G401 (cell line): ENCODE measurements at places on chromosomes 13 and 19. TPM values are rescaled to one million over a fixed set of nuclear protein-coding genes. Genes with fewer than 3 reads are reported as not detected.

The ACTN4 gene
- 173 and 182 TPM in 2 replicates for total RNA-seq

- no peak for DNase-seq
Observed at GRCh38 chr13:100674572-100674871, at the start of gene TMTC4. Gene TMTC4 (minus strand): TSS chr13:100674795. CDS start chr13:100670362, 4,433 bp downstream.

GRCh38 chr19:16436780-16437332 lies 34.9 kb downstream of the EPS15L1 start:
- no peak for DNase-seq

DNA sequence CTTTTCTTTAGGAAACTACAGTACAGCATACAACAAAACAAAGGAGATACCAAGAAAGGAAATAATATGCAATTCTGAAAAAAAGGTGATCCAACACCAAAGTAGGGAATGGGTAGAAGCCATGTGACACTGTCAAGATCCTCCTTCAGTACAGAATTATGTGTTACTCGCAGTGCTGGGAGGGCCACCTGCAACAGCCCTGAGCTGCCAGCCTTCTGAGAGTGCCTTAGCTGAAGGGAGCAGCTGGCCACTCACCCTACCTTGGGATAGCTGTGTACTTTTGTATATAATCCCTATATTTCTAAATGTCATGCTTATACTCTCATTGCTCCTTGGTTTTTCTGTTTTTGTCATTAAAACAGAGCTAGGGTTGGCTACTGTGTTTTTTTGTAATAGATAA lies 1518.2 kb upstream of the PCDH20 start:
- no peak for DNase-seq

DNA sequence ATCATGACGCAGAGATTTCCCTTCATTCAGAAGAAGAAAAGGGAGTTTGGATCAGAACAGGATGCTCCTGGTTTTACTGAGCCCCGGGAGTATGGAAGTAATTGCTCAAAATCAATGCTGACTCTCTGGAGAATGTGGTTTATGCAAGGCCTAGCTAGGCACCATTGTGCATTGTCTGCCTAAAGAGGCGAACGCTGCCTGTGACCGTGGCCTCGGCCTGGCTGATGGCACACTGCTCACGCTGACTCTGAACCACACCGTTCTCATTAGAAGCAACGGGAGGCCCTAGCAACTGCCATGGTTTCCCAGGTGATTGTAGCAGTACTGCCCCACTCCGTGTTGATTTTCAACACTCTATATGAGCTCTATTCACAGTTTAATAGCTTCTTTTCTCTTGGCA lies 41.7 kb upstream of the UBL3 start:
- peak; percentile 68 for DNase-seq
